ENCODE measurements at places on chromosomes 11 and 22.

GRCh38 chr11:74694136-74694930 lies 36.9 kb downstream of the CHRDL2 start:
- DNase-seq: no peak

DNA sequence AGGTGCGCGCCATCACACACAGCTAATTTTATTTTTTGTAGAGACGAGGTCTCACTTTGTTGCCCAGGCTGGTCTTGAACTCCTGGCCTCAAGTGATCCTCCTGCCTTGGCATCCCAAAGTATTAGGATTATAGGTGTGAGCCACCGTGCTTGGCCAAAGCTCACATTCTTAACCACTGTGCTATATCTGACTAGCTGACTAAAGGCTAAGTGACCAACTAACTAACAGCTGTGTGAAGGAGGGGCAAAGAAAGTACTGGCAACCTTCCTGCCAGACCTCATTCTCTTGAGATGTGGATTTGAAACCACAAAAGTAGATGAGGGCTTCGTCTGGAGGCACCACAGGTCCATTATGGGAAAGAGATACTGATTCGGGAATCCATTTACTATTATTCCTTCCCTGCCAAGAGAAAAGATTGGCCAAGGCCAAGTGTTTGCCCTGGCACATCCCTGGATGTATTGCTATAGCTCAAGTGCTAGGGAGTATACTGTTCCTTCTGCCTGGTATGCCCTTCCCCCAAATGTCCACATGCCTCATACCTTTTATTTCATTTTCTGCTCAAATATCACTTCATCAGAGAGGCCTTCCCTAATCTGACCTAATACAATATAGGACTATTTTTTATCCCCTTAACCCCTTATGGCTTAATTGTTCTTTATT lies 52.7 kb upstream of the RRM1 start:
- no peak for DNase-seq

GRCh38 chr22:46902998-46903916 lies 140.8 kb downstream of the TBC1D22A start:
- no peak for DNase-seq

- no peak for DNase-seq
Measured at GRCh38 chr11:73648571-73649046, 2.2 kb downstream of the PLEKHB1 start.

GRCh38 chr11:119550053-119550752 lies 127.2 kb upstream of the THY1 start:
- no peak for DNase-seq

DNA sequence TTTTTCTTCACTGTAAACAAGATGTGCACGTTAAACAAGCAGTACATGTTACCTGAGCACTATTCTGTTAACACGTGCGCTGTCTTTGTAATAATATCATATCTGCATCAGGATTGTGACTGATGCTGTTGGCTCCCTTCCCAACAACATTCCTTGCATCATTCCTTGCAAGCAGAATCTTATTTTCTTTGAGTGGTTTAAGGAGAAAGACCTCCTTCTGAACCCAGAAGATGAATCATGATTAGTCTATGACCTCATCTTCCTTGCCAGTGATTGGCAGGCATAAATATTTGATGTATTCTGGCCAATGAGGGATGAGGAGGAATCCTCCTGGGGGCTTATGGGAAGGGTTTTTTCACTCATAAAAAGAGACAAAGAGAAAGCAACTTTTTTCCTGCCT lies 46.2 kb downstream of the C11orf71 start:
- no peak for DNase-seq

DNA sequence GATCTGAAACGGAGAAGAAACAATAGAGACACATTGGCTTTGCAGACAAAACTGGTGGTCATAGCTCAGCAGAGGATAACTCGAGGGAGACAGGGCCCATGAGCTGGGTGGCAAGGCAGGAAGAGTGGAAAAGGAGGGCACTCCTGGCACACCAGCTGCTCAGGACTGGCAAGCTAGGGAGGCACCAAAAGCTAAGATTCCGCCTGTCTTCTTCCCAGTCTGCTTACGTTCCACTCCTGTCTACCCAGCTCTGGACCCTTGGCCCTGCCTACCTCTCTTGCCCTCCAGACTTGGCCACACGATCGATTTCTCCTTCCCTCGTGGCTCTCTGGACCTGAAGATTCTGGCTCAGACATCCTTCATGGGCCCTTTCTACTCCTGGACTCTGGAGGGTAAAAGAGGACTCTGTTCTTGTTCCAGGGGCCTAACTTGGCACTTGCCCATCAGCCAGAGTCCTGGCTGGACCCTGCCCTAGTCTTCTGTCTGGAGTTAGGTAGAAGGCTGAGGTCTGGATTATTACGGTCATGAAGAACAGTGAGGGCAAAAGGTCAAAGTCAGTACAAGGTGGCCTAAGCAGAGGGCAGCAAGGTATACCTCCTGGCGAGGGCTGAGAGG lies 115.2 kb upstream of the PITPNB start:
- DNase-seq: no peak

GRCh38 chr11:127677660-127678425 lies 677.3 kb upstream of the KIRREL3 start:
- DNase-seq: no peak

DNA sequence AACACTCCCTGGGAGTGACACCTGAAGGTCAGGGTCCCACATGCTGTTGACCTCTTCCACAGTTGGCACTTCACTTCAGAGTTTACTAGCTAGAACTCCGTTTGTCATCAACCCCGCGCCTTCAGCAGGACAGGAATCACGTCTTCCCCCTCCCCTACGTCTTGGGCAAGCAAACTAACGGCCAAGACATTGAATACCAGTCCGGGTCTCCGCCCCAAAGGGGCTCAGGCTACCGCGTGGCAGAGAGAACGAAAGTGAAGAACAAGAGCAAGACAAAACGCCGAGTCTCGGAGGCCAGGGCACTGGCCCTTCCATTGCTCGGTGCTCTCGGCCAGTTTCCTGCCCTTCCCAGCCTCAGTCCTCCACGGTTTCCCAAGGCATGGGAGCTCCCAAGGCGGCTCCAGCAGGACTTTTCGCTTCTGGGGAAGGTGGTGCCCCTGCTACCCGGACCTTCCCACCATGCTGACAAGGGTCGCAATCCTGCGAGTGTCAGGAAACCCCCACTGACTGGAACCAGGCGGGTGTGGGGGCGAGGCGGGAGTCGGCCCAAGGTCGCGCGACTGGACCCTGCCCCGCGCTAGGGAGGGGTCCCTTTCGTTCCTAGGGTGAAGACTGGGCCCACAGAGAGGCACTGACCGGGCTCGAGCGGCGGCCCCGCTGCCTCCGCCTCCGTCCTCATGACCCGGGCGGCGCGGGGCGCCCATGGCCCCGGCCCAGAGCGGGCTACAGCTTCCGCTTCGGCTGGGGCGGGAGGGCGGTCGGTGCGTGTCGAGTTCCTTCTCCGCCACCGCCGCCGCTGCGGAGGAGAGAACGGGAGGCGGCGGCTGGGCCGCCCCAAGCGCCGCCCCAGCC lies at the start of gene GUCD1:
GUCD1 (minus strand) TSS at position 826 of the 852 bp plus-strand sequence; CDS start at position 679, 147 bp downstream.
- DNase-seq: no peak

GRCh38 chr11:18361154-18361553 lies 33.2 kb upstream of the LDHA start:
- DNase-seq: no peak

GRCh38 chr22:37746366-37747079 lies 49.7 kb downstream of the TRIOBP start:
- peak; percentile 55 for DNase-seq

DNA sequence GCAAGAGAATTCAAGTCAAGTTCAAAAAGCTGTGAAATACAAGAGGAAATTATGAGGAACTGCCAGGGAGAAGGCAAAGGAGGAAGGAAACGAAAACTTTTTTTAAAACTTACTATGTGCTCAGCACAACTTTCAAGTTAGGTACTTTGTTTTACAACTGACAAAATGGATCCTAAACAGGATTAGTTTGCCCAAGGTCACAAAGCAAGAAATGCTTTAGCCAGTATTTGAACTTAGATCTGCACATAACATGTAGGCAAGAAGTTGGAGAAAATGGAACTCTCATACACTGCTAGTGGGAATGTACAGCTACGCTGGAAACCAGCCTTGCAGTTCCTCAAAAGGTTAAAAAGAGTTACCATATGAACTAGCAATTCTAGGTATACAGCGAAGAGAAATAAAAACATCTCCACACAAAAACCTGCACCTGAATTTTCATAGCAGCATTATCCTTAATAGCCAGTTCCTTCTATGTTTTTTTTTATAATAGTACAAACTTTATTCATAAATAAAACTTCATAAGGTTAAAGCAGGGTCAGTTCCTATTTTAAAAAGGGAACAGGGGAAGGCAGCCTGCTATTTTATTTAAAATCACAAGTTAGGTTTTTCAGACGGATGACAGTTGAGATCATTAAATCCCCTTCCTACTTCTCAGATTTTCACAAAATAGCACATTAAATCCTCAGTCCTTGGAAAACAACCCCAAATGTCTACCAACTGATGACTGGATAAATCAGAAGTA lies 19.2 kb downstream of the DDX6 start:
- DNase-seq: no peak

GRCh38 chr22:27692243-27692642 lies 109.3 kb downstream of the MN1 start:
- DNase-seq: no peak

GRCh38 chr11:33721426-33721825 lies 14.8 kb downstream of the CD59 start:
- DNase-seq: no peak

- no peak for DNase-seq
Measured at GRCh38 chr11:73466643-73467042, 90.4 kb downstream of the RELT start.

DNA sequence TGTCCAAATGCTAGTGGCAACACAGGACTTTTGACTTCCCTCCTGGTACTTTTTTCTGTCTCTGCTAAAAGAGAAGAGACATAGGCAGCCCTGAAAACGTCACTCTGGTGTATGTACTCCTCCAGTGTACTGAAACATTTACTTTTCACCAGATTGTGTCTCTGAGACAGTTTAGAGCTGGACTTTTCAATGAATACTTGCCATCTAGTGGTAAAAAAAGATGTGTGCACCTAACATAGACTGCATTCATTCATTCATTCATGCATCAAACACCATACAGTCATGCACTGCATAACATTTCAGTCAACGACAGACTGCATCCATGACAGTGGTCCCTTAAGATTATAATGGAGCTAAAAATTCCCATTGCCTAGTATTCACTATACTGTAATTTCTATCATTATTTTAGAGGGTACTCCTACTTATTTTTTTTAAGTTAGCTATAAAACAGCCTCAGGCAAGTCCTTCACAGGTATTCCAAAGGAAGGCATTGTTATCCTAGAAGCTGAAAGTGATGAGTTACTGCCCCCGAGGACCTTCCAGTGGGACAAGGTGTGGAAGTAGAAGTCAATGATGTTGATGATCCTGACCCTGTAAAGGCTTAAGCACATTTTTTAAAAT lies 186.2 kb downstream of the SPON1 start:
- DNase-seq: no peak

DNA sequence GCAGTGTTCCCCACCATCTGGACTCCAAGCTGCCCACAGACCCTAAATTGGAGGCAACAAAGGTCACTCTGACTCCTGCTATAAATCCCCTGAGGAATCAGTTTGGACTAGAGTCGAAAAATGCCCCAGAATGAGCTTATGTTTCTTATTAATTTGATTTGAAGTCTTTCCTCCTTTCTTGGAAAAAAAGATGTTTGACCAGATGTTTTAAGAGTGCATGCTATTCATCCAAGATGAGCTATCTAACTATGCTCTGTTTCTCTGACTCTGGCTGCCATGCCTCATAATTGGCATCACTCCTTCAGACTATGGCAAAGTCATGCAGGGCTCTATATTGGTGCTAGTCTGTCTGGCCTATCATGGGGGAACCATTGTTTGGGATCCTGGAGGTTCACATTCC lies 174.0 kb downstream of the SPON1 start:
- DNase-seq: no peak

DNA sequence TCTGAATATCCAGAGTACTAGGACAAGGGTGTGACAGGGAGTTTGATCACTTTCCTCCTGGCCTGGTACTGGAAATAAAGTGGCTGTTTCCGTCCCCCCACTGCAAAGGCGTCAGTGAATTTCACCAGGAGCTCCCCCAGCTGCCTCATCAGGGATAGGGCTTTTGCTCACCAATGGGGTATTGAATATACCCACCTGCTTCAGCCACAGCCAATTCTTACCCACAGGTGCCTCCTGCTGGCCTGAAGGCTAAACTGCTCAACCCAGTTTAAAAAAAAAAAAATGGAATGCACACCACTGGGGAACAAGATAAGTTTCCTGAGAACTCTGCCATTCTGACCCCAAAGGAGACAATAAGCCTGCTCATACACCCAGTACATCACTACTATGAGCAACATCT lies 65.3 kb upstream of the MS4A8 start:
- DNase-seq: no peak

- no peak for DNase-seq
Measured at GRCh38 chr11:66261578-66261977, 6.9 kb upstream of the RAB1B start.

DNA sequence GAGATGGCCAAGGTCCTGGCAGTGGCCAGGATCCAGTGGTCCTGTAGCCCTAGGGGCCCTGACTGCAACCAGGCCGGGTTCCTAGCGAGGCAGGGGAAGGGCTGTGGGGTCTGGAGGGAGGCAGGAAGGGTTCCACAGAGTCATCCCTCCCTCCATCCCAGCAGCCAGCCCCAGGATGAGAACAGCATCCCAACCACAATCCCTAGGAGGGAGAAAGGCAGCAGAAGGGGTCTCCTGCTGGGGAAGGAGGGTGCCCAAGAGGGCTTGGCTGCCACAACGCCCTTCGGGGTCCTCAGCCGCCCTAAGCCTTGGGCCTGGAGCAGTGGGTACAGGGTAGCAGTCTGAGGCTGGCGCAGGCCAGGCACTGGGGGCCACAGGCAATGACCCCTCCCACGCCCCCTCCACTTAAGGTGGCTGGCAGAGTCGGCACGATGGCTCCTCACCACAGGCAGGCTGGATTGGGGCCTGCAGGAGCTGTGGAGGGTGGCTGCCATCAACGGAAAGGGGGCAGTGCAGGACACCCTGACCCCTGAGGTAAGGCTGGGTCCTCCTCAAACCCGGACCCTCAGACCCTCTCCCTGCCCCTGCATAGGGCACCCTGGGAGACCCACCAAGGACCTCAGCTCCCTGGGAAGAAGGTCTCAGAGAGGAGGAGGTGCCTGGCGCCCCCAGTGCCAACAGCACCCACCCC lies 7.2 kb downstream of the SLC22A12 start:
- peak; percentile 44 for DNase-seq

DNA sequence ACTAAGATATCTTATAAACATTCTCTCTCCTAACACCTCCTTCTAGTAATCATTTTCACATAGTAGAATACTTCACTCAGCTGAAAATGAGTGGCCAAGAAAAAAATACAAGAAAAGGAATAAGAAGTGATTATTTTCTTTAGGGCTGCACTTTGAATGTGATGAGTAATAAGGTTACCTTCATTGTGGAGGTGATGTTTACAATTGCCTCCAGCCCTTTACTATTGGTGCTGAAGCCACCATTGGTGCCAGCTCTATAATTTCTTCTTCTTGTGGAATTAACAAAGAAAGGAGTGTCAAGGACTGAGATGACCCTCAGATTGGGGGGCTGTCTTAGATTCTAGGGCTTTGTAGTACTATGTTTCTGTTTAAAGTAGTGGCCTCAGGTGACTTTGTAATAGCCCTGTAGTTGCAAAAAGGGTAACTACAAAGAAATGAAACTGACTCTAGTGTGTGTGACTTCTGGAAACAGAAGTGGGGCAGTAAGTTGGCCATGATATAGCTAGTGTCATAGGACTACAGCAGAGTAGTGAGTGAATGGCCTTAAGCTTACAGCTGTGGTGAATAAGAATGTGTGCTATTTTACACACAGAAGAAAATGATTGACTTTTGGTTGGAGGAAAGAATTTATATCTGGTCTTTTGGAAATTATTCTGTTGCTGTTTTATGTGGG lies 287.2 kb downstream of the TMEM135 start:
- no peak for DNase-seq

Measured in SK-N-SH (cell line).